ENCODE measurements at places on chromosomes 5 and 9.

DNA sequence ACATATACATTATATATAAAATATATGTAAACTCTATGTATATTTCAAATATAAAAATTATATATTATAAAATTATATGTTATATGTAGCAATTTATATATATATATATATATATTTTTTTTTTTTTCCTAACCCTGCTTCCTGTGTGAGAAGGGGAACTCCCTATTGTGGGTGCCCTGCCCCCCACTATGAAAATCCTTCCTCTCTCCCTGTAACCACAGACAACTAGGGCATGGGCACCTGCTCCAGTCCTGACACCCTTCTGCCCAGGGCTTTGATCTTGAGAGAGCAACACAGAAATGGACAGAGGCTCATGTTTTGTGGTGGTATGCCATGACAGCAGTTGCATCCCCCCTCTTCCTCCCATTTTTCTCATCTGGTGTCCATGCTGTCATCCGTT lies 148.7 kb upstream of the IL12B start:
- no peak for DNase-seq

GRCh38 chr9:70195456-70195855 lies 63.3 kb upstream of the SMC5 start:
- DNase-seq: no peak

DNA sequence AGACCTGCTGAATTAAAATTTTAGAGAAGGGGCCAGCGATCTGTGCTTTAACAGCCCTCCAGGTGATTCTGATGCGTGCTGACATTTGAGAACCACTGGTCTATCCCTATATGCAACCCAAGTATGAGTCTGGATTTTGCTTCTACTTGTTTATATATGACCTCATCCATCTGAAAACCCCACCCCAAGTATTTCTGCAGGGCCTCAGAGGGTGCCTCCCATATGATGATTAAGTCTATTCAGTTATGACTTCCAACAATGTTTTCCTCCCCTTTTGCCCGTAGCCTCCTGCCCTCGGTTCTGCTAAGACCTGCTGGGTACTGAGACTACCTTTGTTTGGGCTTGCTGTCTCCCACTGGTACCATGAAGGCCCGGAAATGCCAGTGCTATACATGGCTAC lies 376.0 kb upstream of the SMARCA2 start:
- DNase-seq: no peak

DNA sequence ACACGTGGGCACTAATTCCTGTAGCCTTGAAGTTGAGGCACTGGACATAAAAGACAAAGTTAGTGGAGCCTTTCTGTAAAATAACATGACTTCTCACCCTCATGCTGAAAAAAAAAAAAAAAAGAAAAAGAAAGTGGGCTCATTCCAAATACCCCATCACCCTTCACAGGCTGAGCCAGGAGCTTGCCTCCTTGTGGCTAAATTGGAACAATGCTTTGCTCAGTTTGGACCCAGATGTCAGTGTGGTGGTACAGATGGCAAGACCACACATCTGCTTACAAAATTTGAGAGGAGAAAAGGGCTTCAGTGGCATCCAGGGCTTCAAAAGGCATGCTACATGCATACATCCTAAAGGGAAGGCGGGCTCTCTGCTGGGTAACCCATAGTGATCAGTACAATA lies 342.8 kb downstream of the EBF1 start:
- DNase-seq: peak; percentile 27

DNA sequence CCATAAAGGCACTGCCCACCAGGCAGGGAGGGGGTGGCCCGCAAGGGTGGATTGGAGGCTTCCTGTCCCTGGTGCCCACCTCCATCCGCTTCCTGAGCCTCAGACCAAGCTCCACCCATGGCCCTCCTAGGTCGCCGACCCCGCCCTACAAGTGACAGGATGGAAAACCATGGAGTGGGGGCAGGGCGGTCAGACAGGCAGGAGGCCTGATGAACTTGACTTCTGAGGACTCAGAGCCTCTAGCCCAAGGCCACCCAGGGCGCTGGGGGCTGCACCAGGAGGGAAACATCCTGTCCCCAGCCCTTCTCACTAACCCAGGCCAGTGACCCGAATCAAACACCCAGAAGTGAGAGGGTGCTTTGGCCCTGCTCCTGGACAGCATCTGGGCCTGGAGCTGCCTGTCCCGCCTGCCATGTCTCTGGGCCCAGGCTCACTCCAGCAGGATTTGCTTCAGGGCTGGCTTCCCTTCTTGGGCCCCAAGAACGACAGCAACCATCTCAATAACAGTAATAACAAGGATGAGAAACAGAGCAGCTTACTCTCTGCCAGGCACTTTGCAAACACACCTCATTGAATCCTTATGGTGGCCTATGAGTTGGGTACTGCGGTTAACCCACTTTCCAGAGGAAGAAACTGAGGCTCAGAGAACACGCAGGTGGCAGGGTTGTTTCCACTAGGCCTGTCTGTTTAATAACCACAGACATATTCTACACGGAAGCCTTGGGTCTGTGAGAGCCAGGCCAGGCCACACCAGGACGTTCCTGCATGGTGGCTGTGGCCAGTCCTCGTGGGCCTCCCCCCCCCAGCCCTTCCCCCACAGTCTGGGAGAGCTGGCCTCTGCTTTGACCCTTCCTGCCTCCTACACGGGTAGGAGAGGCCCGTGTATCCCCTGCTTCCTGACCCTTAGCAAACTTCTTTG lies 4.4 kb upstream of the ST6GALNAC6 start:
- DNase-seq: peak; percentile 60

DNA sequence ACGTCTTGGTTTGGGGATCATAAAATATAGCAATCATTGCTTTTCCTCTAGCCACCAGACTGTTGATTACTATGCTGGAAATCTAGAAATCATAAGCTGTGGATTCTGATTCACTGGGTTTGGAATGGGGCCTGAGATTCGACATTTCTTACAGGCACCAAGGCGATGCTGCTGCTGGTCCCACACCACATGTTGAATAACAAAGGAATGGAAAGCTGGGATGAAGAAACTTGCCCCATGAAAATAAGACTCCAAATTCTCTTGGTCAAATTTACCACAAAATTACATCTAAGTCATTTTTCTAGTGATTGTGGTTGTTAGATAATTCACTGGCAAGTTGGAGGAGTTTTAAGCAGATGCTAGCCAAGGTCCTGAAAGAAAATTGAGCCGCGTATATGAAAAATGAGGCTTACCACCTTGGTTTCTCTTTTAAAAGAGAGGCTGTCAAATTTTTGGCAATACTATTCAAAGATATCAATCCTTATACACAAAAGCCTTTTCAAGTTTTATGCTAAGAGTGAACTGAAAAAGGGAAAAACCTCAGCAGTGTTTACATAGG lies 23.0 kb upstream of the MEIKIN start:
- no peak for DNase-seq

- no peak for DNase-seq
Observed at GRCh38 chr5:39186722-39187539, 32.4 kb downstream of the FYB1 start.

- DNase-seq: no peak
Observed at GRCh38 chr5:38373743-38374142, 115.4 kb downstream of the EGFLAM start.

DNA sequence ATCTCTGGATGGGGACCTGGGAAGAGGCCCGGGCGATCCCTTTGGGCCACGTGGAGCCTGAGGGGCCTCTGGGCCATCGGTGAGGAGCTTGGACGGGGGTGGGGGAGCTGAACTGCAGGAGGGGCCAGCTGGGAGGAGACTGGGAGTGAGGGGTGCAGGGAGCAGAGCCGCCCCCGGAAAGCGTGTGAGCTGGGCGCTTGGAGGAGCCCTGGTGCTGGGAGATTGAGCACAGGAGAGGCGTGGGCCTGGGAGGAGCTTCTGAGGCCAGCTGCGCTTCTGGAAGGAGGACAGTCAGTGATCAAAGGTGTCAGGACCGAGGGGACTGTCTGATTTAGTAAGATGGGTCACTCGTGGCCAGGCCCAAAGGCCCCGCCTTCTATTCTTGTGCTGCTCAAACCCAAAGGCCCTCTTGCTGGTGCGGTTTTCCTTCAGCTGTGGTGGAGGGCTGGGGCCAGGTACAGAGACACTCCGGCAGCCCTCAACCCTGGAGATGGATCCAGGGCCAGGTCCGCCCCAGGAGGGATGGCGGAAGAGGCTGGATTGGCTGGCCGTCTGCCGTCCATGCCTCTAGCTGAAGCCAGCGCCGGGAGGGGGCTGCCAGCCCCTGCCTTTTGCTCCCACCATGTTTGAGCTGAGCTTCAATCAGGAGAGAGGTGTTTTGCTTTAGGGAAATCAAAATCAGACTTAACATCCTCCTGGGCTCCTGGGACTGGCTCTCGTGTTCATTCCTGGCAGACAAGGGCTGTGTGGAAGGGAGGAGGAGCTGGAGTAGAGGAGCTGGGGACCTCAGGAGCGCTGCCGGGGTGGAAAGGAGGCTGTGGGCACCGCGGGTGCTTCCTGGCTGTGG lies 21.6 kb downstream of the NCS1 start:
- DNase-seq: peak; percentile 43

DNA sequence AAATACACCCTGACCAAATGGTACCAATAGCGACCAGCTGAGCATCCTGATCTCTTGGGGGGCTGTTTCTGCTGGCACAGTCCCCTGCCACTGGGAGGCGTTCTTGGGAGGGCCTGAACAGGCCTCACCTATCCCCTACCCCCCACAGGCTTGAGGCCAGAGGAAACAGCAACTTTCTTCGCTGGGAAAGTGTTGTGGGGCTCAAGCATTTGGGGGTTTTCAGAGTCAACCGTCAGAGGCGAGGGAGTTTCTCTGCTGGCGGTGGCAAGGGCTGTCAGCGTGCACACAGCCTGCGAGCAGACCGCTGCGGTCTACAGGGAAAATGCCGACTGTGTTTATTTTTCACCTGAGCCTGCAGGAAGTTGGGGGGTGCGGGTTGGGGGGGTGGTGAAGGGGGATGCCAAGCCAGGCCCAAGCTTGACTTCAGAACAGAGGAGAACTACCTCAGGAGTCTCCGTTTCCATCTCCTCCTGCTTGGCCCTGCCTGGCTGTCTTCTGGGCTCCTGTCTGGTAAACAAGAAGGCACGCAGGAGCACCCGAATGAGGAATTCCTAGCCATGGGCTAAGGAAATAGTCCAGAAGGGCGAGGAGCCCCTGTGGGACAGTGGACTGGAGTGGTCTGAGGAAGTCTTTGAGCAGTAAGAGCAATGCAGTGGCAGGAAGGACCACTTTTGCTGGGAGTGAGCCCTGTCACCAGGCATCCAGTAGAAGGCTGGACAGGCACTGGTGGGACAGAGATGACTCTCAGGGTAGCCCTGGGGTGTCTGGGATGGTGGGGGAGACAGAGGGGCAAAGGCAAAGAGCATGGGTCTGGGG lies 18.1 kb downstream of the TCF7 start:
- DNase-seq: peak; percentile 8

- no peak for DNase-seq
Observed at GRCh38 chr9:130446101-130446861, 1.5 kb downstream of the ASS1 start.

DNA sequence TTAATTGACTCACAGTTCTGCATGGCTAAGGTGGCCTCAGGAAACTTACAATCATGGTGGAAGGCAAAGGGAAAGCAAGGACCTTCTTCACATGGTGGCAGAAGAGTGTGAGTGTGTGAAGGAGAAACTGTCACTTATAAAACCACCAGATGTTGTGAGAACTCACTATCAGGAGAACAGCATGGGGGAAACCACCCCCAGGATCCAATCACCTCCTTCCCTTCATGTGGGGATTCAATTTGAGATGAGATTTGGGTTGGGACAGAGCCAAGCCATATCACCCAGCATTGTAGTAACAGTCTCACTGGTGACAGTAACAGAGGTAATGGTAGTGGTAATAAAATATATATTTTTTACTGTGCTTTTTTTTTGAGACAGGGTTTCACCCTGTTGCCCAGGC lies 18.1 kb downstream of the ZBTB5 start:
- DNase-seq: no peak

DNA sequence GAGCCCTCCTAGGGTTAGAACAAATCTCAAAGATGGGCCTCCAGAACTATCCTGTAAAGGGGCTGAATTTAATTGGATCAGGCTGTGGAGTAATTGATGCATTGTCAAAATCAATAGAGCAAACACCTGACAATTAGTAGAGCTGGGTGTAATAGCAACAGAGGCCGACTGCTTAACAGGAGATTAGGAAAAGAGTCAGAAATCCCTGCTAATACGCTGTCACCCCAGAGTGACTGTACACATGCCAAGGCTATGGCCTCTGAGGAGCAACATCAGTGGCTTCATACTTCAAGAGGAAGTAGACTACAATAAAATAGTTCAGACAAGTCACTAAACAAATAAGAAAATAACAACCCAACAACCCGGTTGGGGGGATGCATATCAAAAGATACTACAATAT lies 18.7 kb upstream of the GRPEL2 start:
- no peak for DNase-seq

GRCh38 chr9:126564128-126564527 lies 49.6 kb upstream of the LMX1B start:
- DNase-seq: peak; percentile 38

DNA sequence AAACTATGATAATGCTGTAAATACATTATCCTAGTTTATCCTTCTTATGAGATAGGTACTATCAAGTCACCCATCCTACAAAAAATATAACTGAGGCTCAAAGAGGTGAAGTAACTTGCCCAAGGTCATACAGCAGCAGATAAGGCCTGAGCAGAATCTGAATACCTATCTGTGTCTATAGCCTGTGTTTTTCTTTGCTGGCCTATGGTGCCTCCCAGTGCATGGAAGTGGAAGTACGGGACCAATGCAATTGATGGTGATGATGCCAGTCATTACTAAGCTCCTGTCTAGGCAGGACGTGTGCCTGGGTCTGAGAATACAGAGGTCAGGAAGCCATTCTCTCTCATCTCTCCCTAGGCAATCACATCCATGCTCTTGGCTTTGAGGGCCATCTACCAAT lies 67.8 kb downstream of the FAT2 start:
- DNase-seq: peak; percentile 48
